Caki2 (cell line): ENCODE measurements at places on chromosomes 1 and 21. TPM values are rescaled to one million over a fixed set of nuclear protein-coding genes. Genes with fewer than 3 reads are reported as not detected.
A peak's percentile ranks its signal among the peaks of the same experiment; 100 is the strongest.

DNA sequence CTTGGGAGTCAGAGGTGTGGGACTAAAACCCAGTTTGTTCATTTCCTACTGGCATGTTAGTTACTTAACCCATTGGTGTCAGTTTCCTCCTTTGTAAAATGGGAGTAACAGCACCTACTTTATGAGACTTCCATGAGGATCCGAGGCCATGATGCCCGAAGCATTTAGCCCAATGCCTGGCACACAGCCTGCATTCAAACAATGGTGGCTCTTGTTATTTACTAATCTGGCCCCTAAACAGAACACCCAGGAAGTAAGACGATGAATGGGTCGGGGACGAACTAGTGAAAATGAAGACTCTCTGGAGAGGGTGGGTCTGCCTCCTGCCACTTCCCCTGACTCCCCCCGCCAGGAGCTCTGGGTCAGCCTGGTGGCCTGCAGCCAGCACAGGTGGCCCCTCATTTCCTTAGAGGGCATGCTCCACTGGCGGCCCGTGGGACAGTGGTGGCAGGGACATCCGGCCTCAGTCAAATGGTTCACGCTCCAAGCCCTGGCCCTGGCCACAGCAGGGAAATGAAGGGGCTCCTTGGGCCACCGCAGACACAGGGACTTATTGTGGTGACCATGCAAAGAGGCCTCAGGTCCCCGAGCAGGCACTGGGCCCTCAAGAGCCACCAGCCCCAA, 9.5 kb upstream of the TAS1R2 start:
- DNase-seq, result no peak

OR2T2 gene
- total RNA-seq, result not detected in 2 replicates

F13B gene
- not detected in 2 replicates for total RNA-seq

DNA sequence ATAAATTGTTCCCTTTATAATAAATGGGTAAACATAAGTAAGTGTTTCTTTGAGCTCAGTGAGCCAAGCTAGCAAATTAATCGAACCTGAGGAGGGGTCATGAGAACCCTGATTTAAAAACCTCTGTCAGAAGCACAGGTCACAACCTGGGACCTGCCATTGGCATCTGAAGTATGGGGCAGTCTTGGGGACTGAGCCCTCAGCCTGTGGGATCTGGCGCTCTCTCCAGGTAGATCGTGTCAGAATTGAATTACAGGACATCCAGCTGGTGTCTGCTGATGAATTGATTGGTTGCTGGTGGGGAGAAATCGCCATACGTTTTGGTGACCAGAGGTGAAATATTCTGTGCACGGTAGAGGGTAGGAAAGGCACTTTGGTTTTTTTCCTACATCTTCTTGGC, 17.5 kb downstream of the UCK2 start:
- no peak for DNase-seq

KRTAP13-2 gene
- not detected in 2 replicates for total RNA-seq

- DNase-seq, result no peak
Observed at GRCh38 chr1:213166852-213167251, 115.8 kb downstream of the RPS6KC1 start.

DNA sequence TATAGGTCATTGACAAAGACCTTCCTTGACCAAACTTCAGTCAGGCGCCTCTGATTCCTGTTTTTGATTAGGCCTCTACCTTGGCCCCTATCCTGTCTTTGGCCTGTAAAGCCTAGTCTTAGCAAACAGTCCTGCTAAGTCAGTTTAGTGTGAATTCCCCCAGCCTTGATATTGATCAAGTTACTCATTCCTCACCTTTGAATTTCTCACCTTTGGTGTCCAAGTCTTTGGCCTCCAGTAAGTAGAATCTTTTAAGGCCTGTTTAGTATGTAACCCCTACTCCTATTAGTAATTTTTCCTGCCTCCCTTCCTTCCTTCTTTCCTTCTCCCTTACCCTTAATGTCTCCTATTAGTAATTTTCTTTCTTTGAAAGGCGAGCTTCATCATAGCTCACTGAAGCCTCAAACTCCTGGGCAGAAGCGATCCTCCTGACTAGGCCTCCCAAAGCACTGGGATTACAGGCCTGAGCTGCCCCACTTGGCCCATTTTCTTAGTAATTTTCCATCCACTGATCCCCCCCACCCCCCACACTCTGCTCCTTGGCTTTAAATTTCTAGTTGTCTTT, 13.0 kb upstream of the ZNF692 start:
- peak; percentile 28 for DNase-seq

- DNase-seq, result no peak
Observed at GRCh38 chr1:210123383-210123782, 109.2 kb upstream of the SERTAD4 start.

DNA sequence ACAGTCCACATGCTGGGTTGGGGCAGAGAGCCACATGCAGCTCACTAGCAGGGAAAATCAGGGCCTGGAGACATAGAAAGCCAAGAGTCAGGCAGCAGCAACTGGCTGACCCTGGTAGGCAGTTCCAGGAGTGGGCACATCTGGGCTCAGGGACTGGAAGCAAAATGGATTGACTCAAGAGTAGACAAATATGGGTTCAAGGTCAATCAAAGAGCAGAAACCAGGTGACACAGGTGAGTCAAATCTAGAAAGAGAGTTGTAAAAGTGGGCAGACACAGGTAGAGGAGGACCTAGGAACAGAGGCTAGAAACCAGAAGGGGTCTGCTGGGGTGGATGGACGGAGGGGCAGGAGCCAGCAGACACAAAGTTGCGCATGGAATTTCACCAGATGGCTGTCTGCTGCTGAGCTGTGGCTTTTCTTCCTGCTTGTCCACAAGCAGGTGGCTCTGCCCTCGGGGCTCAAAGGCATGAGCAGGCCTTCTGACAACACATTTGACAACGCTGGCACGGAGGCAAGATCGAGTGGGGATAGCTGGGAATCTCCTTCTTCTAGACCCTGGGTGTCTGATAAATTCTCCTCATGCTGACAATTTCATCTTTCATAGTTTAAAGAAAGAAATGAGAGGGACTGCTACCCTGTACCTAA, 40.8 kb upstream of the IGSF3 start:
- DNase-seq, result no peak

EFNA1 gene
- 2.5 and 19.2 TPM in 2 replicates for total RNA-seq

GRCh38 chr1:53069265-53069662, 7.3 kb downstream of the PODN start:
- no peak for DNase-seq

OR4F16 gene
- total RNA-seq, result not detected in 2 replicates

RGS13 gene
- not detected in 2 replicates for total RNA-seq

AK5 gene
- 27.7 and 28.7 TPM in 2 replicates for total RNA-seq

- no peak for DNase-seq
Observed at GRCh38 chr1:42143896-42144710, 9.1 kb upstream of the GUCA2B start.

GRCh38 chr21:33451634-33452071, 28.1 kb downstream of the TMEM50B start:
- no peak for DNase-seq

DNA sequence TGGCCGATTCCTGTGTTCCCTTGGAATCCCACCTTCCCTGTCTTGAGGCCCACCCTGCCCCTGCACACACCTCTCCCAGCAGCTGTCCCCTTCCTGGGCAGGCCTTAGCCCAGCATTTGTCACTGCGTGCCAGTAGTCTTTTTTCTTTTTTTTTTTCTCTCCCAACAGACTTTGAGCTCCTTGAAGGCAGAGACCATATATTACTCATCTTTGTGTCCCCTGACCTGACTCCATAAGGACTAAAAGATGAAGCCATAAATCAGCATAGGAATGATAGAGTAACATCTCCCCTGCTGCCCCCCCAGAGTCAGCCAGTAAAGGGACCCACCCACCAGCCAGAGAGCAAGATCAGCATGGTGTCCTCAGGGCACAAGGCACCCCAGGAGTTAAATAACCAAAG, 27.4 kb downstream of the PIGM start:
- no peak for DNase-seq

GRCh38 chr1:107785496-107786202, 179.3 kb downstream of the VAV3 start:
- DNase-seq, result no peak

DNA sequence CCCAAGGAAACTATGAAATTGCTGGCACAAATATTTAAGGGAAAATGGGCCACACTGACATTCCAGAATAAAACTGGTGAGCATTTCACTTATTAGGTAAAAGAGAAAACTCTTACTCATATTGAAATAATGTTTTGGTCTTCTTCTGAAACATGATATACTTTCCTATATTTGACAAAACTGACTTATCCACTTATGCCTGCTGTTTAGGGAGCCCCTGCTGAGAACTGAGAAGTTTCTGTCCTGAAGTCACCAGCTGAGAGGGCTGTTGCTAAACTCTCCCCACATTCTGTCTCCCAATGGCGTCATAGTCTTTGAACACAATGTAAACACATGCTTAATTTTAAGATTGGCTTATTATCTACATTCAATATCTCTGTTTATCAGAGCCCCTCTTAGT, 46.8 kb upstream of the ZC3H11B start:
- DNase-seq, result no peak

GORAB gene
- total RNA-seq, result 6.2 and 12.6 TPM in 2 replicates

DNA sequence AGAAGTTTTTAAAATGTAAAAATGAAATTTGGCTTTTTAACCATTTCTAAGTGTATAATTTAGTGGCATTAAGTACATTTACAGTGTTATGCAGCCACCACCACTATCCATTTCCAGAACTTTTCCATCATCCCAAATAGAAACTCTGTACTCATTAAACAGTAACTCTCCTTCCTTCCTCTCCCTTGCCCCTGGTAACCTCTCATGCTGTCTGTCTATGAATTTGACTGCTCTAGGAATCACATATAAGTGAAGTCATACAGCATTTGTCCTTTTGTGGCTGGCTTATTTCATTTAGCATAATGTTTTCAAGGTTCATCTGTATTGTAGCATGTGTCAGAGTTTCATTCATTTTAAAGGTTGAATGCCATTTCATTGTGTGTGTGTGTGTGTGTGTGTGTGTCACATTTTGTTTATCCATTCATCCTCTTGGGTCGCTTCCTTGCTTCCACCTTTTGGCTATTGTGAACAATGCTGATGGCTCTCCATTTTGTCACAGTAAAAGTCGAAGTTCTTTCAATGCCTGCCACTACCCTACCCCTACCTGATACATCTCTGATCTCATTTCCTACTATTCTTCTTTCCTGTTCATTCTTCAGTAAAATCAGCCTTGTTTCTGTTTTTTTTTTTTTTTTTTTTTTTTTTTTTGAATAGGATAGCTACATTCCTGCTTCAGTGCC, 45.3 kb downstream of the F3 start:
- DNase-seq, result no peak

DNA sequence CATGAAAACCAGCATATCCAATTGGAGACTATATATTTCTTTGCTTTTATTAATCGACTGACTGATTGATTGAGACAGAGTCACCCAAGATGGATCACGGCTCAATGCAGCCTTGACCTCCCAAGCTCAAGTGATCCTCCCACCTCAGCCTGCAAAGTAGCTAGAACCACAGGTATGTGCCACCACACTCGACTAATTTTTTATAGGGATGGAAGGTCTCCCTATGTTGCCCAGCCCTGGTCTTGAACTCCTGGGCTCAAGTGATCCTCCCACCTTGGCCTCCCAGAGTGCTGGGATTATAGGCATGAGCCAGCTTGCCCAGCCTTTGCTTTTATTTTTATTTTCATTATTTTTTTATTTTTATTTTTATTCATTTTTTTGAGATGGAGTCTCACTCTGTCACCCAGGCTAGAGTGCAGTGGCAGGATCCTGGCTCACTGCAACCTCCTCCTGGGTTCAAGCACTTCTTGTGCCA, 5.4 kb downstream of the SPEN start:
- no peak for DNase-seq

ZYG11B gene
- 6.6 and 14.7 TPM in 2 replicates for total RNA-seq

DNA sequence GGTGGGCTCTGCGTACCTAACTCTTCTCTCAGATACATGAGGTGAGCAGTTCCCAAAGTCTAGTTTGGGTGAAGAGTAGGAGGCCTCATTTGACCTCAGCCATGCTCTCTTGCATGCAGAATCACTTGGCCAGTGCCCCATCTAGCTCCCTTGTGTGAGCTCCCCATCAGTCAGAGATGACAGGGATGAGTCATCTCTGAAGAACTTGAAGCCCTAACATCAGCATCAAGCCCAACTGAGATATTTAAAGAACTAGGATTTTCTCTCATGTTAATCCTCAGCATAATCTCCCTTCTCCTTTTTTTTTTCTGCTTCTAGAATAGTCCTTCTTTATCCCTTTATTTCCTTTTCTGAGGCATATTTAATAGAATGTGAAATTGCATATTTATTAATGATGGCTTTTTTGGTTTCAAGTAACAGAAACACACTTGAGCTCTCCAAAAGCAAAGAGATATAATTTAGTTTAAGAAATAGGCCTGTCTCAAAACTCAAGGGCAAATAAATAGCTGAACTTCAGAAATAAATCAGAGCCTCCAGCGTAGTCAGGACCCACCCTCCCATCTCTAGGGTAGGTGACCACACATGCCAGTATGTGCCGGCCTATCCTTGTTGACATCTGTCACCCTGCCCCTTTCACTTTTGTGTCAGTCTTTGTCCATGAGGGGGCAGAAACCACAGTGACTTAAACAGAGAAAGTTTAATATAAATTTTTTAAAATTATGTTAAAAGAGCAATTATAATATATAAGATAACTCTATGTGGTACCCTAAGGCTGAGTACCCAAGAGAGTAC, 112.3 kb downstream of the TSEN15 start:
- peak; percentile 21 for DNase-seq

DNA sequence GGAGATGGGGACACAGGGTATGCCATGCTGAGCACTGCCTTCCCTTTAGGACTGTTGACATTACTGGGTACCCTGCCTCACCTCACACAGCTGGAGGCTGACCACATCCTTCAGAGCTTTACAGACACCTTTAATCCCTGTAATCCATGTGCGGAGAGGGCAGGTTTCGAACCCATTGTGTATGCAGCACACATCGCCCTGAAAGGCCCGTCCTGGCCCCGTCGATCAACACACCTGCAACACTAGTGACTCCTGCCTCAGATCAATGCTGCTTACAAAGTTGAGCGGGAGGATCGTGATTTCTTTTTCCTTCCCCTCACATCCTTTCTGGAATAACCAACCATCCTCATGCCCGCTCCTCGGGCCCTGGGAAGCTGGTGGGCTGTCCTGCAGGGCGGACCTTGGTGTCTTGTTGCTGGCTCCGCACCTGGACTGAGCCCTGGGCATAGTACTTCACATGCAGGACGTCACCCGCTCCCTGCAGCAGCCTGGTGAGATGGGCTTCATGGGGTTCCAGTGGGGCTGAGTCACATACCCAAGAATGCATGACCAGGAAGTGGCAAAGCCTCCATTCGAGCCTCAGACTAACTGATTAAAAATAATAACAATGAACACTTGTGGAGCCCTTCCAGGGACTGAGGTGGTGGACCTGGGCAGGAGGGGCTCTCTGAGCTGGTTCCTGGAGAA, 403.6 kb downstream of the PTPRU start:
- DNase-seq, result peak; percentile 83

DNA sequence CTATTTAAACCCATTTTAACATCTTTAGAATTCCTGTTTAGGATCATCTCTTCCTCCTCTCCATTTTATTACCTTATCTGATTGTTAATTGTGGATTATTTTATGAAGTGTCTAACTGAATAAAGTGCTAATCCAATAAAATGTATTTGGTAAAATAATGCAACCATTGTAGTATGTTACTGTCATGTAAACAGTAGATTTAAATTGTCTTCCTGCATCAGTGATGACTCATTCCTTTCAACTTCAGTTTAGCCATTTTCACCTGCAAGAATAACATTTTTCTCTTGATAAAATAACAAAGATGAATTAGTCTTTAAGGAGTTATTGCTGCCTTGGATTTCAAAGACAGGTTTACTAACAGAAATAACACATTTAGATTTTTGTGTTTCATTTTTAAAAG, 5.4 kb downstream of the PPP2R5A start:
- peak; percentile 58 for DNase-seq
